ENCODE measurements at places on chromosomes 16 and 17. TPM values are rescaled to one million over a fixed set of nuclear protein-coding genes. Genes with fewer than 3 reads are reported as not detected.

The PERCC1 gene
- total RNA-seq, result not detected

The XAF1 gene
- 16.7 TPM for total RNA-seq

The RAP1GAP2 gene
- 0.18 TPM for total RNA-seq

The TBCD gene
- 43.6 TPM for total RNA-seq

The KRTAP1-3 gene
- total RNA-seq, result not detected

The NEUROD2 gene
- total RNA-seq, result not detected

The UQCRC2 gene
- 236 TPM for total RNA-seq

The EFCAB13 gene
- total RNA-seq, result 4.0 TPM
